Large intestine (tissue), 12 donors: ENCODE measurements at places on chromosomes 7 and 10. TPM values are rescaled to one million over a fixed set of nuclear protein-coding genes. Genes with fewer than 3 reads are reported as not detected.

Gene SFRP5
- 25.0 TPM for polyA plus RNA-seq

Gene HTR5A
- 0.03 TPM for polyA plus RNA-seq

Gene C10orf67
- 0.27 TPM for polyA plus RNA-seq

Gene CYP26A1
- 0.09 TPM for polyA plus RNA-seq

Gene ATP6V0E2
- 15.6 TPM for polyA plus RNA-seq

Gene H2BK1
- not detected for polyA plus RNA-seq

Gene MRC1
- polyA plus RNA-seq = 12.2 TPM

Gene OPN1SW
- 0.18 TPM for polyA plus RNA-seq

Gene AKR1C2
- 10.2 TPM for polyA plus RNA-seq

Gene OGDHL
- 20.0 TPM for polyA plus RNA-seq

DNA sequence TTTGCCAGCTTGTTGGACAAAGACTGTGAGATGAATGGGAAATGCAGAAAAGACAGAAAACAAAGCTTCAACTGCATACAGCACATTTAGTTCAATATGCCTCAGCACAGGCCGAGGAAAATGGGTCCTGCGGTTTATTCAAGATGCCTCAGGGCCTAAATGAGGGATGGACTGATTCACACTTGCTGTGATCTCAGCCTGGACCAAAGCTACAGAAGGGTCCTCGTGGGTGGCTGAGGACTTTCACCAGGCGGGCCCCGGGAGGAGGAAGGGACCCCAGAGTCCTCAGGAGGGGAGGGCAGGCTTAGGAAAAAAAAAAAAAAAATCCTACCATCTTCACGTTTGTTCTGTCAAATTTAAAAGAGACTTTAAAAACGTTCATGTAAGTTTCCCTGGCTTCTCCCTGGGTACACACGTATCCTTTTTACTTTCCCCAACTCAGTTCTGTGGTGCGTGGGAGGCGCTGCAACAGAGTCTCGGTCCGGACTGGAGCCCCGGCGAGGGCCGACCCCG, 624 bp upstream of the ZNF783 start:
- DNase-seq = no peak

DNA sequence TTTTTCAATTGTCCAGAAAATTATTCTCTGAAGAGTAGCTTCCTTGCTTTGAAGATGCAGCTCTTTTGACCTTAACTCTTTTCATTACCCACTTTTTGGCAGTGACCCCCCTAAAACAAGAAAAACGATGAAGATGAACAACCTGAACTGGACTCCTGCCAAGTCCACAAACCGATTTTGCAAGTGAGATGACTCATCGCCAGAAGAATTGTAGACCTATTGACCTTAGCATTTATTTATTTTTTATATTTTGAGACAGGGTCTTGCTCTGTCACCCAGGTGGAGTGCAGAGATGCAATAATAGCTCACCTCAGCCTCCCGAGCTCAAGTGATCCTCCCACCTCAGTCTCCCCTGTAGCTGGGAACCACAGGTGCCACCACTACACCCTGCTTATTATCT, 859.2 kb downstream of the GATA3 start:
- DNase-seq = no peak

- DNase-seq = no peak
Measured at GRCh38 chr10:60726257-60726656, 52.0 kb upstream of the CDK1 start.

- no peak for DNase-seq
Measured at GRCh38 chr10:53700278-53700677, 927.7 kb upstream of the MBL2 start.

- no peak for DNase-seq
Measured at GRCh38 chr10:77160679-77161078, 476.9 kb downstream of the KCNMA1 start.

DNA sequence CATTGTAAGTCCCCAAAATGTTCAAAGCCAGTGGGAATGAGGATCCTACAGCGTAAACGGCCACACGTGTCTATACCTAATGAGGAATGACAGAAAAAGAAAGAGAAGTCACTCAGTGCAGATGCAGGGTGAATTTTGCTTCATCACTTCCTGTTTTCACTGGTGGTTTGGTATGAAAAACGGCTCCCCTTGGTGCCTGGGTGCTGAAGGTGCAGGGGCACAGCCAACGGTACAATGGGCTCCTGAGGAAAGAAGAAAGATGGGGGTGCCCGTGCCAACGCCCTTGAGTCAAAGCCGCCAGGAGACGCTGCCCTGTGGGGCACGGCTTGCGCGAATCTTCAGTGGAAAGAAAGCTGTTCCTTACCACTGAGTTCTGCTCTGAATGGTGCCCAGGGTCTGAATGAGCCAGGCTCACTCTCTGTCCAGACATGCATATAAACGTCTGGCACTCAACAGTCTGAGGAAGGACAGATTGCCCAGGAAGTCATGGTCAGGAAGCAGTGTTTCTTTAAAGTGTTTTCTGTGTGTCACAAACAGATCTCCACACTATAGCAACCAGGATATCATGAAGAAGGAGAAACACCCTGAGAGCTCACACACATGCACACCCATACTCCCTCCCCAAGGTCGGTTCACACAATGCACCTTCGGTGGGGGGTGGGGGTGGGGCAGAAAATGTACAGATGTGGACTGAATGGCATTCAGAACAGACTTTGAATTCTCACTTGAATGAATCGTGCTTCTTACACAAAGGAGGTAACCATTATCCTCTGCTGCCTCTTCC, 105.8 kb downstream of the ELMO1 start:
- no peak for DNase-seq

- DNase-seq = no peak
Measured at GRCh38 chr10:15714847-15715246, 4.9 kb downstream of the ITGA8 start.

DNA sequence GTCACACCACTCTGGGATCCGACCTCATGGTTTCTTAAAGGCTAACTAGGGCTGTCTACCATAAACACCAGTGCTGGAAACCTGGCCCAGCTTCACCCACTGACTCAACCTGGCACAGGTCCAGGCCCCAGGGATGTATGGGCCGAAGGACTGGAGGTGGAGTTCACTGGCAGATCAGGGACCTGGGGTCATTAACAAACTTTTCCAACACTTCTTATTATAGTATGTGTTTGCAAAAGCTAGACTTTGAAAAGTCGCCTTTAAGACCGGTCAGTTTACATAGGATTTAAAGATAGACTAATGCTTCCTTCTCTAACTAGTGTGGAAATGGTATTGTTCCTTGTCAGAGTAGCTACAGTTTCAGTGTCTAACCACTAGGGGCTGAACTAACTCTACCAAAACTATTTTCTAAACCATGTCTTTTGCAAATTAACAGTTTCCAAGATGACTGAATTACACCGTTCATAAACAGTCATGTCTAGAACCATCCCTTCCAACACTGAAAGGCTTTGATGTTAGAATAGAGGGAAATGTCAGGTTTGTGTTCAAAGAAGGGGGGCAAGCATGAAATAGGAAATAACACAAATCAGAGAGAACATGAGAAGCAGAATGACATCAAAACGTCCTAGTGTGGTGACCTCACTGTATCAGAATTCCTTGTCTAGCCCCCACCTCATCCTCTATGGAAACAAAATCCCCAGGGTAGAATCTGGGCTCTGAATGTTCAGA, 29.7 kb downstream of the STN1 start:
- peak; percentile 96 for DNase-seq

DNA sequence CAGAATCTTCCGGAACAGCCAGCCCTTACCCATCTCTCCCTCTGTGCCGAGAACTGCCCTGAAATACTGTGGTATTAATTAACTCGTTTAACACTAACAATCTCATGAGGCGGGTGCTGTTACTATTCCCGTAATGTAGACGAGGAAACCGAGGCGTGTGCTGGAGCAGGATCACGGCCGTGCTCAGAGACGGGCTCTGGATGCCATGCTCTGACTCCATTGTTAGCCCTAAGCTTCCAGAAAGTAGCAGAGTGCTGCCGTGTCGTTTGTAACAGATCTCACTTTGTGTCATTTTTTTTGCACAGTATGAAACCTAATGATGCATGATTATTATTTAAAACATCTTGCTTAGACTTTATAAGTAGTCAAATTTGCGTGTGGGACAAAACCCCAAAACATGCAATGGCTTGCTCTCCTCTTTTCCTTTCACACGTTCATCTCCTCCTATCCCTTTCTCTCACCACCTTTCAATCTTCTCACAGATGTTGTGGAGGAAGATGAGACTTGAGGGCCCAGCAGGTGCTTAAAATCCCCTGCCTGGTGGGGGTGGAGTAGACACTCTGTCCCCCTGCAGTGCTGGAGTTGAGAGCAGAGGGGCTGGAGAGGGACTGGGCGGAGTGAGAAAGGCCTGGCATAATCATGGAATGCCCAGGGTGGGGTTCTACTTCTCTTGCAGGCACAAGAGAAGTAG, 482 bp upstream of the ACTR3C start:
- DNase-seq = no peak

DNA sequence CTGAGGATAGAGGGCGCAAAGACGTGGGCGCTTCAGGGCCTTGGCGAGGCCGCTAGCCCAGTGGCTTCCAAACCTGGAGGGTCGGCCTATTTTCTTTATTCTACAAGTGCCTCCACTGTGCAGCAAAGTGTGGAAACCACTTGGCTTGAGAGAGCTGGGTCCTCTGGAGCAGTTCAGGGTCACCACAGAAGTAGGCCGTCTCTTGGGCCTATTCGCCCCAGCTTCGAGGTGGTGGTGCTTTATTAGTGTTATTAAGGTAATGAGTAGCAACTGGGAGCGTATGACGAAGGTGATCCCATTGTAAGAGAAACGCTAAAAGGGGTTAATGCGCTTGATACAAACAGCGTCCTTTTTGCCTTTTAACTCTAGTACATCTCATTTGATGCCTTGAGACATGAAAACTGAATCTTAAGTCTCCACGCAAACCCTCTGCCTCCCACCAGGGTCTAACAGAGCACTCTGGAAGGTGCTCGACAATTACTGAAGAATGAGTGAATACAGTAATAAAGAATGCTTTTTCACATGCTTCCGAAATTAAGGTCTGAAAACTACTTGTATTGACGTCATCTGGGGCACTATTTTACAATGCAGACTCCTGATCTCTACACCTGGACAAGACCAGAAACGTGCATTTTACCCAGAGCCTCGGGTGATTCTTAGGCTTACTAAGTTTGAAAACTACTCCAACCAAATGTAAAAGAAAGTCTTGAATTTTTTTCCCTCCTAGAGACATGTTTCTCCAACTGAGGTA, 647 bp upstream of the GSAP start:
- no peak for DNase-seq

- DNase-seq = peak; percentile 38
Measured at GRCh38 chr7:102933763-102934162, 21.0 kb downstream of the LRRC17 start.

DNA sequence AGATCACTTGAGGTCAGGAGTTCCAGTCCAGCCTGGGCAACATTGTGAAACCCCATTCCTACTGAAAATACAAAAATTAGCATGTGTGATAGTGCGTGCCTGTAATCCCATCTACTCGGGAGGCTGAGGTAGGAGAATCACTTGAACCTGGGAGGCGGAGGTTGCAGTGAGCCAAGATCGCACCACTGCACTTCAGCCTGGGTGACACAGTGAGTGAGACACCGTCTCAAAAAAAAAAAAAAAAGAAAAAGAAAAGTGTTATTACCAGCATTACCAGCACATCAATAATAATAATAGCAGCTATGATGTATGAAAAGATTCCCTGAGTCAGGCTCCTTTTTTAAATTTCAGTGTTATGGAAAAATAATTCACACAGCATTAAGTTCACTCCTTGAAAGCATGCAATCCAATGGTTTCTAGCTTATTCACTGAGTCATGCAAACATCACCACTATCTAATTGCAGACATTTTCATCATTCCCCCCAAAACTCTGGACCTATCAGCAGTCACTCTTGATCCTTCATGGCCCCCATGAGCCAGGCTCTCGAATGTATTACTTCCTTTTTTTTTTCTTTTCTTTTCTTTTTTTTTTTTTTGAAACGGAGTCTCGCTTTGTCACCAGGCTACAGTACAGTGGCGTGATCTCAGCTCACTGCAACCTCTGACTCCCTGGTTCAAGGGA, 228.4 kb downstream of the FANK1 start:
- no peak for DNase-seq

GRCh38 chr10:34236931-34237330, 578.2 kb downstream of the PARD3 start:
- no peak for DNase-seq

GRCh38 chr10:3877211-3878000, 92.4 kb upstream of the KLF6 start:
- DNase-seq = no peak
